ENCODE measurements at places on chromosomes 16 and 17. TPM values are rescaled to one million over a fixed set of nuclear protein-coding genes. Genes with fewer than 3 reads are reported as not detected.

Gene EVI2A
- 49.3 TPM for total RNA-seq

Gene CWC25
- 39.3 TPM for total RNA-seq

Gene RNF167
- 143 TPM for total RNA-seq

- H3K27me3 ChIP-seq, result no peaks in the 10 kb centered on the region
- no peak overlapping the region for H3K27ac ChIP-seq
- no peak overlapping the region for H3K4me3 ChIP-seq
- peaks cover 28% of the 10 kb centered on the region for H3K4me1 ChIP-seq
Measured at GRCh38 chr17:79948406-79948944, 87.2 kb downstream of the TBC1D16 start.

DNA sequence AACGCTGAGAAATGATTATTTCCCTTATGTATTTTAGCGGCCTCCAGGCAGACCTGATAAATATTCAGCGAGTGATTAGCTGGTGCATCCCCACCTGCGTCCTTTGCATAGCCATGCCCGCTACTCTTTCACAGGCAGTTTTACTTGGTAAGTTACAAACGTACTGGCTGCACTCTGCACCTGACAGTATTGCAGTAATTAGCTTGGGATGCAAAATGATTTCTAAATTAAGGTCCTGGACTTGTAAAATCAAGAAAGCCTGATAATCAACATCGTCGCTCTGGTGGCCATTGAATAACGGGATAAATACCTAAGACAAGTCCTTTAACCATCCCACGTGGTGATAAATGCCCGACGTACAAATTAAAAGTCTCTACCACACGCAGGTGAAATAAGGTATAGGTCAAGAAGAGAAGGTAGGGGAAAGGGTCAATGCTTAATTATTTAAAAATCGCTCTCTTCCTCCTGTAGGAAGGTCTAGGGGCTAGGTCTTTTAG, 998 bp upstream of the PRKCA start:
- H3K36me3 ChIP-seq, result no peaks in the 10 kb centered on the region
- H3K4me3 ChIP-seq, result peak overlapping the region; percentile 55
- no peak for DNase-seq
- no peaks in the 10 kb centered on the region for H3K27me3 ChIP-seq
- peaks cover 14% of the 10 kb centered on the region for H3K4me1 ChIP-seq
- H3K27ac ChIP-seq, result no peak overlapping the region

DNA sequence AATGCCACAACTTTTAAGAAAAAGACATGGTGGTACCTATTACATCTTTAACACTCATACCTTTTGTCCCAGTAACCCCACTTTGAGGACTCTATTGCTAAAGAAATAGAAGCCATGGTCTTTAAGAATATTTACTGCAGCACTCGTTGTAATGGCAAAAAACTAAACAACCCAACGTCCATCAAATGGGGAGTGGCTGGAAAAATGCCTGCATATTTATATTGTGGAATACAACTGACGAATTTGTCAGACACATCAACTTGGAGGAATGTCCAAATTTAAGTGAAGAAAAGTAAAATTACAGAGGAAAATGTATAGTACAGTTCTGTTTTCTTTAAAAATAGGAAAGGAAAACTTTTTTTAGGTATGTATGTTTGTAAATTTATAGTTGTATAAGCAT, 47.8 kb downstream of the STX8 start:
- no peak overlapping the region for H3K4me3 ChIP-seq
- no peaks in the 10 kb centered on the region for H3K27me3 ChIP-seq
- no peak for DNase-seq

- H3K27ac ChIP-seq, result no peak overlapping the region
- DNase-seq, result no peak
Measured at GRCh38 chr16:53089434-53090285, 34.9 kb downstream of the CHD9 start.
